ENCODE measurements at places on chromosomes 11 and 22.

DNA sequence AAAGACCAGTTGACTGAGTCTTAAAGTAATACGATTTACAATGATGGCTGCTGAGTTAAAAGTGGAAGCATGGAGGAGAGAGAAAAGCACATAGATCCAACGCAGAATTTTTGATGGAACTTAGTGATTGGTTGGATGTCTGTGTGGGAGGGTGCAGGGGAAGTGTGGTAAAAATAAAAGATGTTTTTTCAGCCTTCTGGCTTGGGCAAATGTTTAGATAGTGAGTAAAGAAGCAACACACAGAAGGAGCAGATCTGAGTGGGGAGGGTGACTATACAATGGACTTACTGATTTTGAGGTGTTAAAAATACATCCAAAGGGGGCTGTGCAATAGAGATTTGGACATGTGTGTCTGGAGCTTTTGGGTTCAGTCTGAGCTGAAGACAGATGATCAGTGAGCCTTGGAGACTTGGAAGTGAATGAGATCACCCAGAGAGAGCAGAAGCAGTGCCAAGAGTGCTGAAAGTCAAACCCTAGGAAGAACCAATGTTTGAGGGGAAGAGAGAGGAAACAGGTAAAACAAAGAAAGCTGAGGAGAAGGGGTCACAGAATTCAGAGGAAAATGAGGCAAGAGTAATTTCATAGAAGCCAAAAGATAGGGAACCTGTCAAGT, 8.6 kb downstream of the GRIA4 start:
- DNase-seq: no peak

DNA sequence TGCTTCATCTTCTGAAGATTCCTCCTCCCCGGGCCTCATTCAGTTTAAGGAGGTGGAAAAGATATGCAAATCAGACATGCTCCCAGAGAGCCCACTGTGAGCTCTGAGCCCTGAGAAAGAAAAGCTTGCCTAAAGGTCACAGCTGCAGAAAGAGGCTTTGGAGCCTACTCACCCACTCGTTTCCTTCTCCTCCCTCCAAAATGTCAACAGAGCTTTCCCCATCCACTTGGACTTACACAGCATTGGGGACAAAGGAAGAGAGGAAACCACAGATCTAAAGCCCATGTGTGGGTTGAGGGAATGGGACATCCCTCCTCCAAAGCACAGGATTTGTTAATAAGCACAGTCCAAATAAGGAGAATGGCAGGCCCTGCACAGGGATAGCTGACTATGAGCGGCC, 158.4 kb downstream of the ETS1 start:
- no peak for DNase-seq

GRCh38 chr22:25573841-25574240, 9.4 kb downstream of the GRK3 start:
- DNase-seq: no peak

DNA sequence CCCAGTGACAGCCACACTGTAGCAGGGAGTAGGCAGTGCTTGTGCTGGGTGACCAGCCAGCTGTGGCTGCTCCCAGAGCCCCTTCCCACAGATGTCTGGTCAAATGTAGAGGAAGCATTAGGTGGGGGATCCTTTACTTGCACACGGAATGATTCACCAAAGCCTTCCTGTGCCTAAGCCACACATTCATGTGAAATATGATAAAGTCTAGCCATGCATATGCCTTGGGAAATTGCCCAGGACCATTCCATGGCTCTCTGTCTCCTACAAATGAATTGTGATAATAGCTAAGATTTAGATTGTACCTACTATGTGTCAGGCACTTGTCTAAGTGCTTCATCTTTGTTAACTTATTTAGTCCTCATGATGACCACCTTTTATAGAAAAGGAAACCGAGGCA, 217.5 kb upstream of the E2F8 start:
- DNase-seq: no peak

- DNase-seq: no peak
These were observed 32.4 kb upstream of the DBX1 start for GRCh38 chr11:20192641-20193040.

DNA sequence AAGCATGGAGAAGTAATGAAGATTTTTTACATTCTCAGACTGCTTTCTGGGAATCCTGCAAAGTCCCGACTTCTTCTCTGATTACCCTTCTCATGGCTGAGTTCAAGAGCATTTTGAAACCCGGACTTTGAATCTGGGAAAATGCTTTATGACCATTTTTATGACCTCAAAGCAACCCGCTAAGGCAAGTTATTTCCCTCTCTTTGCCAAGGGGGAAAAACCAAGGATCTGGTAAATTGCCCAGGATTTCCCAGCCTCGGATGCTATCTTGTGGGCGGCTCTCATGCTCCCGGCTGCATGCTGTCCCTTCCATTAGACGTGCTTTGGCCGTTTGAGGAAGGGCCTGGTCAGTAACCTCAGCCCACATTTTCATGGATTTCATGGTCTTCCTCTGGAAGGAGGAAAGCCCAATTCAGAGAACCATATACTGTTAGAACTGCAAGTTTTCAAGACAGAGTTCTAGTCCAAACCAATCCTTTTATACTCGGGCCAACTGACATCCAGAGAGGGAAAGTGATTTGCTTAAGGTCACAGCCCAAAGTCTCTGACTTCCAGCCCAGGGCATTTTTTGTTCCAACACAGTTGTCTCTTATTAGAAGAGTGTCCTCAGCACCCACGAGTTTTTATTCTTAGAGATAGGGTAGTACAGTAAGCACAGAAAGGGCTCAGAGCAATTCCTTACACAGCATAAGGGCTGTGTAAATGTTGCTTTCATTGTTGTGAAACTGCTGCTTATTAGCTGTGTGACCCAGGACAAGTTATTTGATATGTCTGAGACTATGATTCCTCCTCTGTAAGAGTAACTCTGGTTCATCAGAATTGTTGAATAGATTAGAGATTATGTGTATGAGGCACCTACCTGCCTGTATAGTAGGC, 77.4 kb downstream of the NAV2 start:
- DNase-seq: peak; percentile 58

All from right forelimb (tissue), 1 donor.